Activated CD8-positive, alpha-beta T cell treated with anti-CD3 and anti-CD28 coated beads for 36 hours (primary cell): ENCODE measurements at places on chromosomes 4 and X. TPM values are rescaled to one million over a fixed set of nuclear protein-coding genes. Genes with fewer than 3 reads are reported as not detected.

The CCKAR gene
- total RNA-seq = not detected

The G6PD gene
- 92.5 TPM for total RNA-seq

The NMU gene
- total RNA-seq = 0.41 TPM

The SHROOM3 gene
- not detected for total RNA-seq

The FGG gene
- total RNA-seq = not detected

The SPARCL1 gene
- not detected for total RNA-seq

The CT45A10 gene
- not detected for total RNA-seq
